ENCODE measurements at places on chromosomes 7 and 10.

- DNase-seq, result no peak
Observed at GRCh38 chr7:152643979-152644559, 31.9 kb downstream of the XRCC2 start.

GRCh38 chr7:12640299-12641096, 46.9 kb upstream of the ARL4A start:
- no peak for DNase-seq

DNA sequence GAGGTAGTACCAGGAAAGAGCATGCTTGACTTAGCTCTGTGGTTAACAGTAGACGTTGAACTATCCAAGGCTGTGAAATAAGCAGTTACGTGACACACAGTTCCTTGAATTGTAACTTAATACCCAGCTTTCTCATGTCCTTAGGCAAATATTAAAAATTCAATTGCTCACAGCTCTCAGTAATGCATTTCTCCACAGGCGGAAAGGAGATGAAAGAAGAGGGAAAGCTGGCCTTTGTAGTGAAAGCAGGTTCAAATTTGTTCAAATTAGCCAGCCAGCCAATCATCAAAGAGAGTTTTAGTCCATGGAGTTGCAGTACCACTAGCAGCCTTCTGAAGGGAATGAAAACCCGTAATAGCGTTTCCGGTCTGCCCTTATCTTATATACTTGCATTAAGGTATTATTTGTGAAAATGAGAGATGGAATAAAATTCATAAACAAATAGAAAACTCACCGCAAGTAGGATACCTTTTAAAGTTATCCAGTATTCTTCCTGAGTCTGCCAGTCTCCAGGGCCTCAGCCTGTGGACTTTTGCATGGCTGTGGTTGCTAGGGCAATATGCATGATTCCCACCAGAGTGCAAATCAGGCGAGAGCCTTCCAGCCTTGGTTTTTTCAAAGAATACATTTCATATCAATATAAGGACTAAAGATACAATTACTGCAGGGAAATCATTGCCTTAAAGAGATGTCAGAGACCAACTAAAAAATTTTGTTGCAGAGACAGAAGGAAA, 795.5 kb downstream of the TNS3 start:
- DNase-seq, result no peak

GRCh38 chr7:26843705-26844104, 20.7 kb downstream of the SKAP2 start:
- DNase-seq, result no peak

DNA sequence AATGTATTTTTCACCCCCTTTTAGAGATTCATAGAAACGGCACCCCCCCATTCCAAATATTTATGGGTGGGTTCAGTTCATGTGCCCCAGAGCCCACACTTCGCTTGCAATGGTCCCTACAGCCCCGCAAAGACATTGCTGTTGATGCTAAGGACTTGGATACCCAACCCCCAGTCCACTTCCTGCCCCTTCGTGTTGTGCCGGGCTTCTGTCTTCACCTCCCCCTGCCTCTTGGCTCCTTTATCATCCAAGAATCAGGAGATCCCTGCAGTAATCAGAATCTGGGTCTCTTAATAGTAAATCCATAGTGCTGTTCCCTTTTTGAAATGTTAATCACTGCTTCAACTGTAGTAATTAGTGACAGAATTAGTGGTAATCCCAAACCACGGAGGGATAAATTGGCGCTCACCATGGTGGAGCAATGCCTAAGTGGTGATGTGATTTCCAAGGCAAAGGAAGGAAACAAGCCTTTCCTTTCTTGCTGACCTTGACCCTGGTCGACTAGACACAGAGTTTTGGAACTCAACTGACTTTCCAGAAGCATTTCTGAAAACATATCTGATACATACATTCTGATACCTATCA, 67.7 kb downstream of the HK1 start:
- DNase-seq, result no peak

Data from activated naive CD4-positive, alpha-beta T cell (primary cell).